ENCODE measurements at places on chromosomes 11 and 22.
A peak's percentile ranks its signal among the peaks of the same experiment; 100 is the strongest.

GRCh38 chr11:117959438-117960149, 26.6 kb upstream of the IL10RA start:
- no peak for DNase-seq

DNA sequence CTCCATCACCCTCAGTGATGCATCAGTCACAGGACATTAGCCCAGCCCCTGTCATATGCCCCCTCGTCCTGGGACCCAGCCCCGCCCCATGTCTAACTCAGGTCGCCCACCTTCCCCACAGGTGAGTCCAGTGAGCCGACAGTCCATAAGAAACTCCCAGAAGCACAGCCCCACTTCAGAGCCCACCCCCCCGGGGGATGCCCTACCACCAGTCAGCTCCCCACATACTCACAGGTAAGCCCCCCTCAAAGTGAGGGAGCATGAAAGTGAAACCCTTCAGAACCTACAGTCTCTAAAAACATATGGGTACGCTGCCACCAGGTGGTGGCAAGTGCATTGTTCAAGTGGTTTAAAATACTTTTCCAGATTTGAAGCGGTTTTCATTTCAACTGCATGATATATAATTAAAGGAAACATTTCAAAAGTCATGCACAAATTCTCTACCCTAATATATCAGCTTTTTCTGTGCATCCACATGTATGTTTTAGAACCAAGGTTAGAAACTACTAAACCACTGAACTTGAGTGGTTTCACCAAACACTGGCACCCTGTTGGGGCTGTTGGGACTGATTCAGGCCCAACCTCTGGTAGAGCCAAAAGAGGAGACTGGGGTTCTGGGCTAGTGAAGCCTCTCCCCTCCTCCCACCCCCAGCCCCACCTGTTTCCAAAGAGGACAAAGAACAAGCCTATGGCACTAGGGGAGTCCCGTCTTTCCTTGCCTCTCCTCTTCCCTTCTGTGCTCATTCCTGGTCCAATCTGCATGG, 17.3 kb downstream of the EPS8L2 start:
- peak; percentile 57 for DNase-seq

DNA sequence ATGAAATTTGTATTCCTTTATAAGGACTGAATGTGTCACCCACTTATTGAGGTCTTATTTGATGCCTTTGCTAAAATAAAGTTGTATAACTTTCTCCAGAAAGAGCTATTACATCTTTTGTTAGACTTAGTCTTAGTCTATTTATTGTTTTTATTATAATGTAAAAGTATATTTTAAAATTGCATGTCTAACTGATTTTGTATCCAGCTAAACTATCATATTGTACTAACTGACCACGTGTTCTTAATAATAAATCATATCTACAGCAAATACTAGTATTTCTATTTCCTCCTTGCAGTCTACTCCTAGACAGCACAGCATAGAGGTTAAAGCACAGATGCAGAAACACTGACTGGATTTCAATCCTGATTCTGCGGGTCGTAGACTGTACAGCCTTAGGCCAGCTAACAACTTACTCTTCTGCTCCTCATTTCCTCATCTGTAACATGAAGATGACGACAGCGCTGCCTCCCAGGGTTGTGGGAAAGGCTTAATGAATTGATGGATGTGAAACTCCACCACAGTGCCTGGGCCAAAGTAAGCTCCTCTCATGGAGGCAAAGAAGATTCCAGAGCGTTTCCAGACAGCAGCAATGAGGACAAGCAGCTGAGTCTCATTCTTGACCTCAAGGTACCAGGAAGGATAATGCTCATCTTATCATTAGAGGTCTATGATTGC, 13.2 kb downstream of the IFITM10 start:
- no peak for DNase-seq

GRCh38 chr11:12140186-12140793, 29.9 kb downstream of the MICAL2 start:
- no peak for DNase-seq

DNA sequence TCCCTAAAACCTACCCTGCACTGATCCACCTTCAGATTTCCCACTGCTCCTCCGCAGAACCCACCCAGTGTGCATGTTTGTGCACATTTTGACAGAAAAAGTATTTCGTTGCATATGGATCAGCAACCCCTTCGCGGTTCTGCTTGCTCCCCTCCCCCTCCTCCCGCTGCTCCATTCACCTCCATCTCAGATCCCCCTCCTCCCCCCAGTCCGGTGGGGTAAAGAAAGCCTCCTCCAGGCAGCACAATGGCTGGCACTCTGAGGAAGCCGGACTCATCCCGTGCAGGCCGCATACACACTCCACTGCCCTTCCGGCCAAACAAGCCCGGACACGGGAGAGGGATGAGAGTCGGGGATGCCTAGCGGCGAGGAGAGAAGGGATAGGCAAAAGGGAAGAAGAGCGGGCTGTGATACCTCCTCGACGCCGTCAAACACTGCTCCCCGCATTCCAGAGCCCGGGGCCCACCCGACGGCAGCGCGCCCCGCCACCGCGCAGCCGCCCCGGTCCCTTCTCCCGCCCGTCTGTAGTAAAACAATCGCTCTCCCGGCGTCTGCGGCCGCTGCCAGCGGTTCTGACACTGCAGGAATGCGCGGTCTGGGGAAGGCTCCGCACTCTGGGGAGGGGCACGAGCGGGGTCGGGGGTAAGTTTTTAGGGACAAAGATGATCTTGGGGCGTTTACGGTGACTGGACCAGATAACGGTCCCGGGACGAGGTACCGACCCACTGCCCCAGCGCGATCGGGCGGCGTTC, 915 bp downstream of the FEZ1 start:
- DNase-seq, result peak; percentile 6

DNA sequence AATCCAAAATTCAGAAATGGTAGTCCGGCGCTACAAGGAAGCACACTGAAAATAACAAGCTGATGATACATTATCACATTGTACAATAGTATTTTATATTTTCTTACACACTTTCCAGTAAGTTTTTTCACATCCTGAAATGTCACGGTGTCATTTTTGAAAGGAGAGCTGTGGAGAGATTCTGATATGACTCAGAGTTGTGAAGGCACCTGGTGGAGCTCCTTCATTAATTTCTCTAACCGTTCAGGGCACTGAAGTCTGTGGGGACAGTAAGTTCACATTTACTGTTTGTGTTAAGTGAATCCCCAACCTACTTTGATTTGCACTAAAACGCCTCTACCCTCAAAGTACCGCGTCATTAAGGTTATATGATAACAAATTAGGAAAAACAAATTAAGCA, 13.3 kb downstream of the LDHAL6A start:
- DNase-seq, result no peak
